Hypothalamus (tissue), 51 donors: ENCODE measurements at places on chromosomes 3 and 15.

DNA sequence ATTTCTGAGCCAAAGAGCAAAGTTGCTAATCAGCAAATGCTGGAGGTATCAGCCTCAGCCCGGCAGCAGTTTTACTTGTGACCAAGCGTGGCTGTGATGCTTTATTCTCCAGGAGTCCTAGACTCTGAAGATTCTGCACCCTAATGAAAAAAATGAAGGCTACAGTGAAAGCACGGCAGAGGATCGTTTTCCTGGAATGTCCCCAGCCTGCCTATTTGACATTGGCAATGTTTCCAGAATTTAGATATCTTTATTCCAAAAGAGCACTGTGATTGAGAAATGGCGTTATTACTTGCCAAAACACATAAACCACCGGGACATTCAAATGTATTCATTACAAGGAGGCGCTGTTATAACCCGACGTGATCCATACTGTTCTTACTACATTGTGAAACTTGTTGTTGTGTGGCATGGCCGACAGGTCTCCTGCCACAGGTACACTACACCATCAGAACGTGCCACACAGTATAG, 263.8 kb downstream of the SLCO3A1 start:
- DNase-seq, result no peak

- no peak for DNase-seq
Observed at GRCh38 chr3:189013224-189013888, 158.4 kb upstream of the TPRG1 start.

DNA sequence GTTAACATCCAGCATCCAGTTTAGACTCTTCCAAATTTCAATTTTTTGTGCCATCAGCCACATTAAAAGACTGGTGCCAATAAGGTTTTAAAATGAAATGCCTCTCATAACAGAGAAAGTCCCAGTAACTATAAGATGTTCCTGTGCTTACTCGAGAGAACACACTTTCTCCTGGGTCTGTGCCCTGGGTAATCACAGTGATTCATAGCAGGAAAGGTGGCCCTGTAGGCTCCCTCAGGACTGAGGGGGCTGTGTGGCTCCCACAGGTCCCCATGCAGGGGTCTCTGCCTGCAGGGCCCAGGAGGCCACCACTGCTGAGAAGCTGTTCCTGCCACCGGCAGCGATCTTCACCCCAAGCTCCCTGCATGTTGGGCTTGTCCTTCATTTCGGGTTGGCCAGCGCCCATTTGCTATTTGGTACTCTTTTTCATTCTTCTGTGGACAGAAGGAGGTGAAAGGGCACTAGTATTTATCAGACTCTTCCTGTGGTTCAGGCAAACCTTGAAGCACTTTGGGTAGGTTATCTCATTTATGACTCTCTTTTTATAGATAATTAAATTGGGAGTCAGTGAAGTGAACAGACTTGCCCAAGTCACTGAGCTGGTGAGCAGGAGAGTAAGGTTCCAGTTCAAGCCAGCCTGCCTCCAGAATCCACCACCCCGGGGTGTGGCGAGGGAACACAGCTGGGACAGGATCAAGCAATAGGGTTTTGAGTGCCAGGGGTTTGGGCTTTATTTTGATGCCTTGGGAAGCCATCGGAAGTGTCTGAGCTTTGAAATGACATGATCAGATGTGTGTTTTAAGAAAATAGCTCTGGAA, 44.2 kb upstream of the PLXNA1 start:
- DNase-seq, result no peak

DNA sequence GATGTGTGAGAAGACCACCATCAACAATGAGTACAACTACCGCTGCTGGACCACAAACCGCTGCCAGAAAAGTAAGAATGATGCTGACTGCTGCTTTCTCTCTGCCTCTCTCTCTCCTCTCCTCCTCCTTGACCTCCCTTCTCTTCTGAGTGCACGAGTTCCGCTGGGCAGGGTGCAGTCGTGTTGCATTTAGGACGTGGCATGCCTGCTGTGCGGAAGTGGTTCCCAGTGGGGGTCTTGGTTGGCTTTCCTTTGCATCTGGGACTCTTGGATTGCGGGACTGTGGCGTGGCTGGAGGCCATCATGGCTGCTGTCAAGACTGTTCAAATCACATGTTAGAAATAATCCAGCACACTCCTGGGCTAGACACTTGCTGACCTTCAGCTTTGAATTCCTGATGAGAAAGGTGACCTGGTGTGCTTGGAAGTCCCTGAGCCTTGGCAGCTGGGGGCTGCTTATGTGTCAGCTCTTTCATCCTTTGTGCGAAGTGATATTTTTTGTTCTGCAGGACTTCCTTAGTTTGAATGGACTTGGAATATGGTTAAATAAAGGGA, 59.8 kb downstream of the IGF1R start:
- DNase-seq, result no peak

DNA sequence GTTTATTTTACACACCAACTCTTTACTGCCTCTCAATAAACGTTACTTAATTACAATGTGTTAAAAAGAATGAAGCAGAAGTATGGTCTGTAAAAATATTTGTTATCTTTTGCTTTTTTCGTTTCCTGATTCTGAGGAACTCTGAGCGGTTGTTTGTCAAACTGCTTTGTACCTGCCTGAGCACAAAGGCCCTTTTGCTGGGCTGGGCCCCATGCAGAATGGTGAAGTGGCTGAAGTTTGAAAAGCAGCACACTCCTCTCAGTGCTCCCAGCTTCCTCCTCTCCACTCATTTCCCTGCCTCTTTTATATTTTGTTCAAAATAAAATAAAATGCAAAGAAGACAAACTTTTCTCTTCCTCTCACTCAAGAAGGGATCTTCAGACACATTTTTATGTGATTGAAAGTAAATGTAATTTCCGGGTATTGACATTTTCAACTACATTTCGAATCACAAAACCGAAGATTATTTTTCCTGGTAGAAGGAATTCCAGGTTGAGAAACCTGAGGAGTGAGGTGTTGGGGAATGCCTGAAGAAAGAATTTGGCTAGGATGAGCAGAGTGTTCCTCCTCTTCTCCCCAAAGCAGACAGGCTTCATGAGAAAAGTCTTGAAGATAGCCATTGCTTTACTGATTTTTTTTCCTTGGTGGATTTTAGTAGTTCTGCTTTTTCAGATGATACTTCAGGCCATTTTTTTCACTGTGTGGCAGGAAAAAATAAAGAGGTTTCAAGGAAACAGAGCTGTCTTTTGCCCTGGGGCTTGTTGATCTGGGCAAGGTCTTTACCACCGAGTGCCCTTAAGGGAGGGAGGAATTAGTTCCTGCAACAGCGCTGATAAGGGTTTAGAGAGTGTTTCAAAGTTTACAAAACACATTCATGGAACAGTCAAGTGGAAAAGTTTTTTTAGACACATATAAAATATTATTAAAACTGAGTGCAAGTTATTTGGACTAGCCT, 229.8 kb downstream of the NFKBIZ start:
- DNase-seq, result no peak

DNA sequence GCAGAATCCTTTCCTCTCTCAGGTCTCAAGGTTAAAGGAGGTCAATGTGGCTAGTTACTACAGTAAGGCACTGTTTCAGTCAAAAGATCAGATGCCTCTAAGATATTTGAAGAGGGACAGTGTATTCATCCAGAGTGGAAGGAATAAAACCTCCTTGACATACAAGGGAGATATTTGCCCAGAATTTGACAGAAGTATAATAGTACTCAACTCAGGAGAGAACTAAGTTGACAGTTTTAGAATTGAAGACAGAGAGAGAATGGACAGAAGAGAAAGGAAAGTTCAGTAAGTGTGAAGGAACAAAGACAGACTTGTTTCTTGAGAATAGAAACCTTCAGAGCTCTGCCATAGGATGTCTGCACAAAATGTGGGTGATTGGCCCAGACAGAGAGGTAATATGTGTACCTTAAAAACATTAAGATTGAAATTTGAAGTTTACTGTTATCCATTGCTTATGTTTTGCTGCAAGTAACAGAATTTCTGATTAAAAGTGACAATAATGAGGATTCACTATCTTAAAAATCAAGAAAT, 507.1 kb downstream of the IGSF11 start:
- DNase-seq, result no peak

DNA sequence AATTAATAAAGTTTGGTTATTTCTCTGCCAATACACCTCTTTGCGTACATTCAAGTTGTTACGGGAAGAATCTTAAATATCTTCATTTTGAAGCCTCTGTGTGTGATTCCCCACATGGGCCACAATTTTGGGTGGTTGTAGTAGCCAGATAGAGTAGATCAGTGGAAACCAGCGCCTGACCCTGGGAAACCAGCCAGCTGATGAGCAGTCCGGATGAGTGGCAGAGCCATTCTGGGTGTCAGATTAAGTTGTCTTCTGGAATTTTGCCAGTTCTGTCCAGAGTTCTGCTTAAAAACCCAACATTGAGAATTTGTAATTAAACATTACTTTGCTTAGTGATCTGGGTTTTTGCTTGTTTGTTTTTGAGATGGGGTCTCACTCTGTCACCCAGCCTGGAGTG, 49.7 kb downstream of the MRPS25 start:
- no peak for DNase-seq

DNA sequence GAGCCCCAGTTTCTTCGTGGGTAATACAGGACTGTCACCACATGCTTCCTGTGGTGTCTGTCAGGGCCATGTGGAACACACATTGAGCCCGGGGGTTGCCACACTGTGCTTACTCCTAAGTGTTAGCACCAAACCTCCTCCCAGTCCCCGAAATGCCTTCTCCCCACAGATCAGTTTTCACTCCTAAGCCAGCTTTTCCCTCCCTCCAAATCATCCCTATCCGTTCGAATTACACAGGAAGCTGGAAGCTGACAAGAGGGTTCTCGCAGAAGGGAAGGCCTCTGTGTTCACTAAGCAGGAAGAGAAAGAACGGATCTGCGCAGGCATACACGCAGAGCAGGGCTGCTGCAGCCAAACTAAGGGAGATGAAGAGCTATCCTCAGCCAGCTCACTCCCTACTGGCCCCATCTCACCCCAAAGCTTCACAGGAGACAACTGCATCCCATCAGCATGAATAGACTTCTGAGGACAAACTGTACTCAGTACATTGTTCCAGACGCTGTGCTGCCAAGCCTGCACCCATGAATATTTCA, 32.3 kb downstream of the XXYLT1 start:
- DNase-seq, result no peak

- DNase-seq, result no peak
Observed at GRCh38 chr3:16378415-16378814, 113.4 kb downstream of the OXNAD1 start.

DNA sequence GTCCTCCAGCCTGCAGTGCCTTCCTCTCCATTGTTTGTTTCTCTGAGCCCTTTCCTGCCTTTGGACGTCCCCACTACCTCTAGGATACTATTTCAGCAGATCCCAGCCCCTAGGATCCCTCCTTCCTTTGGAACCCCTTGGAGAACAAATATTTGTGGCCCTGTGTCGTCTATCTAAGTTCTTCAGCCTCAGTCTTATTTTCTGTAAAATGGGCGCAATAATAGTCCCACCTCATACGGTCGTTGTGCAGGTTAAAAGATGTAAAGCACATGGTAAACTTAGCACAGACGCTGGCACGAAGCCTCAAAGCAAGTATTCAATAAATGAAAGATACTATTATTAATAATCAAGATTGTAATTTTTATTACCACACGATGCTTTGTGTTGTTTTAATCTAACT, 122.0 kb downstream of the SV2B start:
- DNase-seq, result no peak

DNA sequence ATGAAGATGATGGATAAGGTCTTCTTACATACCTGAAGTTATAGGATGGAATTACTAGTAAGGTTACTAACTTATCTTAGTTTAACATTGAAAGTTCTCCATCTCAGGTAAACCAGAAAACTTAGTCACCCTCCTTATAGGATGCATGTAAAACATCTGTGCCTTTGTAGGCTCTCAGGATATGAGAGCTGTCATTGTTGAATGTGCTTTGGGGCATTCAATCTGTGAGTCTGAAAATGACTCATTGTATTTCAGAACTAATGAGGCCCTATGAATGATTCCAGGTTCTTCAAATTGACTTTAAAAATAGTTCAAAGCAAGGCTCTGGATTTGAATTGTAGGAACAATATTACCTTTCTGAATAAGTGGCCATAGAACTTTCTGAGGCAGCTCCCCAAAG, 237.7 kb upstream of the AZI2 start:
- DNase-seq, result no peak

DNA sequence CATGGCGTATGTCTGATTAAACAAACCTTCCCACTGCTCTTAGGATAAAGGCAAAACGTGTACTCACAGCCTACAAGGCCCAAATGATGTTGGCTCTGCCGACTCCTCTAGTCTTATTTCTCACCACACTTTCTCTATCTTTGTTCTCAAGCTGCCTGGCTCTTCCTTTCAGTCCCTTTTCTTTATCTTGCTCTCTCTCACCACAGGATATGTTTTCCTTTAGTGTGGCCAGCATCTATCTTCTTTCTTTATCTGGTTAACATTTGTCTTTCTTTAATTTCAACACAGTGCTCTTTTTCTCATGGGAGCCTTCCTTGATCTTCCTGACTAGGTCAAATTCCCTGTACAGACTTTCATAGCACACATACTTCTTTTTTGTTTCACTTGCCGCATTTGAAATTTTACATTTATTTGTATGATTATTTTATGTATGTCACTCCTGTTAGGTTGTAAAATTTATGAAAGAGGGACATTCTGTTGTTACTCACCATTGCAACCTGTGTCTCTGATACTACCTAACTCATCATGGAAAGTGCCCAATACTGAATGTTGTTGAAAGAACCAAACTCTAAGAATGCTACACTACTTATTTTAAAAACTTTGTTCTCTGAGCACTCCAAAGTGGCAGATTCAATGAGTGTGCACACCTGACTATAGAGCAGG, 328.9 kb upstream of the CBLB start:
- no peak for DNase-seq

- DNase-seq, result no peak
Observed at GRCh38 chr3:141442446-141442845, 44.4 kb upstream of the RASA2 start.

DNA sequence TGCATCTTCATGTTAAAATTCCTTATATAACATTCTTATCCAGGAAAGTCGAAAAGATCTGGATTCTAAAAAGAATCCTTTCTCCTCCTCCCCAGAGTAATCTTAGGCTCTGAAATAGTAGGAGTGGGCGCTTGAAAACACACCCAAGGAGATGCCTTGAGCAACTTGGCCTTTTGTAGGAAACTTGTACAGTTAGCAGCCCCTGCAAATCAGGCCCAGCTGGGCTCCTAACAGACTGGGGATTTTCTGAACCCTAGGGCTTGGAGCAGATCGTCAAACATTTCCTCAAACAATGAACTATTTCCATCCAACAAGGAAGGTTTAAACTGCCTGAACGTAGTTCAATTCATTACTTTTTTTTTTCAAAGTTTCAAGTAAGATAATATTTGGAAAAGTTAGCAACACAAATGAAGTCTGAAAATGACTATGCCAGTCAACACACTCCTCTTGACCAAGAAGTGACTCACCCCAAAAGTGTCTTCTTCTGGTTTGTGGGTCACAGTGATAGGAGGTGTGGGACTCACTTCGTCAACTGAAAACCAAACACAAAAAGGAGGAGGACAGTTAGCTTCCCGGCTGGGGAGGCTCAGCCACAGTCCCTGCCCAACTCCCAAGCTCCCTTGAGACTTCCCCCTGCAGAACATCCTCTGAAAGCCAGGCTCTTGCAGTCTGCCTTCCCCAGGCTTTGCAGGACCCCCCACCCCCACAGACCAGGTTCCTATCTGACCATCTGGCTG, 129.7 kb downstream of the NTRK3 start:
- no peak for DNase-seq

- DNase-seq, result no peak
Observed at GRCh38 chr3:29606416-29606815, 325.5 kb downstream of the RBMS3 start.
